H1 (cell line): ENCODE measurements at places on chromosomes 7 and 10. TPM values are rescaled to one million over a fixed set of nuclear protein-coding genes. Genes with fewer than 3 reads are reported as not detected.

HHEX gene
- total RNA-seq, result 1.5 and 1.7 TPM in 2 replicates

ADARB2 gene
- 2.7 and 2.8 TPM in 2 replicates for total RNA-seq

CCDC71L gene
- total RNA-seq, result 15.8 and 16.7 TPM in 2 replicates

- no peaks in the 10 kb centered on the region for H3K36me3 ChIP-seq
- H3K4me3 ChIP-seq, result no peak overlapping the region
- no peak overlapping the region for H3K27ac ChIP-seq
- no peaks in the 10 kb centered on the region for H3K27me3 ChIP-seq
These were observed 57.2 kb downstream of the ARHGAP12 start for GRCh38 chr10:31871266-31872065.

GRCh38 chr7:151249034-151249731 is 689 bp upstream of the SMARCD3 start:
- H3K36me3 ChIP-seq, result no peaks in the 10 kb centered on the region
- peak; percentile 58 for DNase-seq
- H3K27ac ChIP-seq, result no peak overlapping the region

GRCh38 chr10:9331583-9332008 is 1277.1 kb downstream of the GATA3 start:
- no peak overlapping the region for H3K4me3 ChIP-seq
- H3K27ac ChIP-seq, result no peak overlapping the region
- no peaks in the 10 kb centered on the region for H3K36me3 ChIP-seq
- no peaks in the 10 kb centered on the region for H3K27me3 ChIP-seq

DNA sequence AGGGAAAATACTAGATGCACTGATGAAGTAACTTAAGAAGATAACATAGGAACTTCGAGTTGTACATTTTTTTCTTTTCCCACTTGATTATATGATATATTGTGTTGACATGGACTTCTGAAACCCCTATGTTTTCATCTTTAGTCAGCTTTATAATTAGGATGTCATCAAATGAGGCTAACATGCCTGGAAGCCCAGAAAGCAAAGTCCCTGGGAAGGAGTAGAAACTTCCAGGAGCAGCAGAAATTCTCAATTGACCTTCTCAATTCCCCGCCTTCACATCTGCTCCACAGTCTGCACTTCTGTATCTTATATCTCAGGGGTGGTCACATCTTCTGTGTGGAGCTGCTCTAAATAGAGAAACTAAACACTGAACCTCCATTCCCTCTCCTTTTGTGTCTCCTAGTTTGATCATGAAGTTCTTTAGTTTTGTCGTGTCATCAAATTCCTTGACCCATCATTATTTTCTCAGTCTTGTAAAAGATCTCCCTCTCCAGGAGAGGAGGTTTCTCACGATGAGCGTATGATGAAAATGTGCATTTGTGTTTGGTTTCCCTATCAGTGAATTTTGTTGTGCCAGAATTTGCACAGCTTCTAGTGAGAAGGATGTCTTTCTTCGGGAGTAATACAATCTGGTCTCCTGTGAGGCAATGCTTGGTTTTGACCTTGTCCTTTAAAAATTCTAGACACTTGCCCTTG is 303.3 kb downstream of the SUGCT start:
- H3K36me3 ChIP-seq, result no peaks in the 10 kb centered on the region
- no peaks in the 10 kb centered on the region for H3K27me3 ChIP-seq

DNA sequence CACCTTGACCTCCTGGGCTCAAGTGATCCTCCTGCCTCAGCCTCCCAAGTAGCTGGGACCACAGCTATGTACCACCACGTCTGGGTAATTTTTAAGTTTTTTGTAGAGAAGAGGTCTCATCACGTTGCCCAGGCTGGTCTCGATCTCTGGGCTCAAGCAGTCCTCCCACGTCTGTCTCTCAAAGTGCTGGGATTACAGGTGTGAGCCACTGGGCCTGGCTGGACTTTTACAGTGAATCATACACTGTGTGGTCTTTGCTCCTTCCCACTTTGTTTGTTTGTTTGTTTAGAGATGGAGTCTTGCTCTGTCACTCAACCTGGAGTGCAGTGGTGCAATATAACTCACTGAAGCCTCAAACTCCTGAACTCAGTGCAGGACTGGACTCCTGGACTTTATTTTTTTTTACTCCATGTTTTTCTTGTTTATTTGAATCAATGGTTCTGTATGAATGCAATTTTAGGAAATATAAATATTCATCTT is 12.5 kb downstream of the PPIA start:
- H3K27ac ChIP-seq, result no peak overlapping the region
- no peaks in the 10 kb centered on the region for H3K27me3 ChIP-seq
- no peak for DNase-seq
- no peak overlapping the region for H3K4me3 ChIP-seq
- peaks cover 13% of the 10 kb centered on the region; the same call in 1 of the 2 replicates for H3K36me3 ChIP-seq
- no peaks in the 10 kb centered on the region for H3K4me1 ChIP-seq

DNA sequence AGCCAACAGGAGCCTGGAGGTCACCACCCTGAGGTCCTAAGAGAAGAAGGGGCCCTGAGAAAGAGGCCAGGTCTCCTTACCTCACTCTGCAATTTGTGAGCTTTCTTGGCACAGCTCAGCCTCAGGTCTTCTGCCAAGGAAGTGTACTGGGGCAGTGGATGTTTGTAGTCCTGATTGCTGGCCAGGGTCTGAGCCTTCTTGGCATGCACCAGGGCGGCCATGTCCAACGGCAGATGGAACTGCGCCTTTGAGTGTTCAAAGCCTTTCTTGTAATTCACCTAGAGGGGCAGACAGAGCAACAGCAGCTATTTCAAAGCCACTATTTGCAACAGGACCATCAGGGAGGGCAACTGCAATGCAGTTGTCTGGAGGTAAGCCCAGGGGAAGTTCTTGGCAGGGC is 51.7 kb downstream of the NRAP start:
- no peak overlapping the region for H3K27ac ChIP-seq
- H3K4me1 ChIP-seq, result peaks cover 2% of the 10 kb centered on the region
- H3K27me3 ChIP-seq, result no peaks in the 10 kb centered on the region
- no peak overlapping the region for H3K4me3 ChIP-seq
- no peaks in the 10 kb centered on the region for H3K36me3 ChIP-seq
- no peak for DNase-seq

GRCh38 chr7:50397320-50397970 is 52.7 kb downstream of the FIGNL1 start:
- H3K4me3 ChIP-seq, result no peak overlapping the region
- H3K27me3 ChIP-seq, result no peaks in the 10 kb centered on the region
- no peaks in the 10 kb centered on the region for H3K4me1 ChIP-seq
- no peaks in the 10 kb centered on the region for H3K36me3 ChIP-seq
- no peak overlapping the region for H3K27ac ChIP-seq

DNA sequence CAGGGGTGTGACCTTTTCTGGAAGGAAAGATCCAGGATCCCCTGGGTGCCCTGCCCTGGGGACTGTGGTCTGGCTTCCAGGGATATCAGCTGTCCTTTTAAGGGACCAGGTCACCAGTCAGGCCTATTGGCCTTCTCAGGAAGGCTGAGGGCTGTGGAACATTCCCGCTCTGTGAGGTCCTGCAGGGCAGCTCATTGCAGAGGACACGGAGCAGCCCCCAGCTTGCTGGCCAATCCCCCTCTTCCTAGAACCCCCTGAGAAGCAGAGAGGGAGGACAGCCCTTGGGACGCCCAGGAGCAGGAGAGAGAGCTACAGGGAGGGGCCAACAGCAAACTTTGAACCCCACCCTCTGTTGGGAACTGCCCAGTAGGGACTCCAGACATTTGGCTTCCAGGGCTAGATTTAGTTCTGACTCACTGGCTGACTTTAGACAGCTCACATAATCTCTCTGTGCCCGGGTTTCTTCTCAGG is 67.9 kb upstream of the COL13A1 start:
- no peaks in the 10 kb centered on the region for H3K36me3 ChIP-seq
- no peak overlapping the region for H3K4me3 ChIP-seq
- DNase-seq, result no peak
- no peaks in the 10 kb centered on the region for H3K27me3 ChIP-seq

DNA sequence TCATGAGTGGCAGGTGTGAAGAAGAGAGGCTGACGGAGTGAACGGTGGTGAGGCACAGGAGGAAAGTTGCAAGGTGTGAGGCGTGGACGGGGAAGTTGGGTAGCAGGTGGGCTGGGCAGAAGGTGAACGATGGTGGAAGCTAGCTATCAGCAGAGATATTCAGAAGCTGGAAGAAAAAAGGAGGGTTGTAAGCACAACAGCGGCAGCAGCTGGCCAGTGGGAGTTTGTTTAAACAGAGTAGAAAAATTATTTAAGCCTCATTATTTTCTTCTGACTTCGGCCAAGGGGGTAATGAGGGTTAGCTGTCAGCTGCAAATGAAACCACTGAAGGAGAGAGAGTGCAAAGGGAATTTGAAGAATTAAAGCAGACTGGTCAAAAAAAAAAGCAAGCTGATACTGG is 62.1 kb upstream of the PRKAR2B start:
- no peaks in the 10 kb centered on the region for H3K4me1 ChIP-seq
- no peak overlapping the region; the same call in 1 of the 2 replicates for H3K27ac ChIP-seq
- no peaks in the 10 kb centered on the region for H3K27me3 ChIP-seq
- no peaks in the 10 kb centered on the region for H3K36me3 ChIP-seq
- no peak for DNase-seq

DNA sequence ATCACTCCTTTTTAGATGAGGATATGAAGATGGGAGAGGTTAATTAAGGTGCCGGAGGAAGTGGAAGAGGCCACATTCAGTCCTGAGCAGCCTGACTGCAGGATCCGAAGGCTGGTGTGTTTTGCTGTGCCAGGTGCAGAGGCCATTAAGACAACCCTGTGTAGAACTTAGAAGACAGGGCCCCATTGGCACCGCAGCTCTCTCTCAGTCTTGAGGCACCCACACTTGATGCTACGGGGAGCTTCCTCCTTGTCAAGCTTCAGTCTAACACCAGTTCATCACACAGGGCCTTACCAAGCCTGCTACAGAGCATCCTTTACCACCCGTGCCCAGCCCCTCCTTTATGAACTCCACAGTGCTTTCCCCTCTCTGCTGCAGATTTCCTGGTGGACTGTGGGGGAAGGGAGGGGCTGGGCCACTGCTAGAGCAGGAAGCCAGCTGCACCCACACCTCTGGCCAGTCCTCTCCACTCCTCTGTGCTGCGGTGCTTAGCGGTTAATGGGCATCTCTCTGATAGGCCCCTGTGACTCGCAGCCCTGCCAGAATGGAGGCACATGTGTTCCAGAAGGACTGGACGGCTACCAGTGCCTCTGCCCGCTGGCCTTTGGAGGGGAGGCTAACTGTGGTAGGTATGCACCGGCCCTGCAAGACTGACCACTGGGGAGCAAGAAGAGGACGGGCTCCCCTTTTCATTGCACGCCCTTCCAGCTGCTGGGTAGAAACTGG is 45.5 kb downstream of the VWA2 start:
- no peak overlapping the region for H3K27ac ChIP-seq
- no peaks in the 10 kb centered on the region; the same call in 1 of the 2 replicates for H3K27me3 ChIP-seq
- no peak for DNase-seq
- no peak overlapping the region for H3K4me3 ChIP-seq
- H3K4me1 ChIP-seq, result no peaks in the 10 kb centered on the region; the same call in 1 of the 2 replicates
